ENCODE measurements at places on chromosomes 2 and 18.

- DNase-seq, result no peak
Measured at GRCh38 chr2:3309496-3310355, 67.9 kb downstream of the EIPR1 start.

DNA sequence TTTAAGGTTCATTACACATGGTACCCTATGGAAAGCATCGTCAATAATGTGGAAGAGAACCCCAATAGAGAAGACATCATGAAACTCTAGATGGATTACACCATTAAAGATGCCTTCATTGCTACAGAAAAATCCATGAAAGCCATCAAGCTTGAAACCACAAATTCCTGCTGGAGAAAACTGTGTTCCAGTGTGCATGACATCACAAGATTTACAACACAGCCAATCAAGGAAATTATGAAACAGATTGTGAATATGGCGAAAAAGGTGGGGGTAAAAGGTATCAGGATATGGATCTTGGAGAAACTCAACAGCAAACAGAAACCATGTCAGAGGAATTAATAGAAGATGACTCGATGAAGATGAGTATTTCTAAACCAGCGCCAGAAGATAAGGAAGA is 200.0 kb downstream of the SLC4A10 start:
- no peak for DNase-seq

GRCh38 chr2:62736899-62737559 is 31.5 kb downstream of the EHBP1 start:
- no peak for DNase-seq

DNA sequence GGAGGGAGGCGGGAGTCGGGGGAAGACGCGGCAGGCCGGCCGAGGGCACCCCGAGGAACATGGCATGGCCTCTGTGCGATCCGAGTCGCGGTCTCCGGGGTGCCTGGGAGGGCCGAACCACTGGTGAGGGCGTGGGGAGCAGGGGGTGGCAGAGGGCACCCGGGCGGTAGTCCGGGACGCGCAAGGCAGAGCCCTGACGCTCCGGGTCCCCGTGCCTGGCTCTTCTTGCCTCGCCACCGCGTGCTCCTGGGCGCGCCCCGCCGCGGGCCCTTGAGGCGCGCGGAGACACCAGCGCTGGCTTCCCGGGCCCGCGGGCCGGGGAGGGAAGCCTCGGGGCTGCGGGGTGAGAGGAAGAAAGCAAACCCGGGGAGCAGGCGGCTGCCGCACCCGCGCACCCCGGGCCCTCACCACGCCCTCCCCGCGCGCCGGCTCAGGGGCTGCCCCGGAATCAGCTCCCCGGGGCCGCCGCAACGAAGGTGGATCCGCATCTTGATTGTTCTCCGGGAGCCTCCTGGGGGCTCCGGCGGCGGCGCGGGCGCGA is 4.3 kb downstream of the SOX11 start:
- no peak for DNase-seq

- DNase-seq, result no peak
Measured at GRCh38 chr2:234761910-234762309, 189.9 kb upstream of the SH3BP4 start.

- DNase-seq, result no peak
Measured at GRCh38 chr2:200782251-200782650, 29.5 kb upstream of the BZW1 start.

DNA sequence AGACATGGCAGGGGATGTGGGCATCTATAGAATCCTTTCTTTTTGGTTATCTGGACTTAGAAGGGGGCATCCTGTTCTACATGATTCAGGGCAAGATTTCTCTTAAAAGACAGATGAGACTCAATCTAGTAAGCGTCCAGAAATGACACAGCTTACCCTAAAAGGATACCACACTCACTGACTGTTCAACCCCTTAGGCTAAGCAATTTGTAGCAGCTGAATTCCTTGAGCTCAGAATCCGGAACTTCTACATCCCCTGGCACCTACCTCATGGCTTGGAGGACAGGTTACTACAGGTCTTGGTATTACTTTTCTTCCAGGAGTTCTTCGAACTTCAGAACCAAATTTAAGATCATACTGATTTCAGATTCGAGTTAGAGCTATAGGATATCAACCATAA is 138.4 kb downstream of the LAMA3 start:
- no peak for DNase-seq

GRCh38 chr2:88919087-88919738 is 227.7 kb downstream of the RPIA start:
- no peak for DNase-seq

DNA sequence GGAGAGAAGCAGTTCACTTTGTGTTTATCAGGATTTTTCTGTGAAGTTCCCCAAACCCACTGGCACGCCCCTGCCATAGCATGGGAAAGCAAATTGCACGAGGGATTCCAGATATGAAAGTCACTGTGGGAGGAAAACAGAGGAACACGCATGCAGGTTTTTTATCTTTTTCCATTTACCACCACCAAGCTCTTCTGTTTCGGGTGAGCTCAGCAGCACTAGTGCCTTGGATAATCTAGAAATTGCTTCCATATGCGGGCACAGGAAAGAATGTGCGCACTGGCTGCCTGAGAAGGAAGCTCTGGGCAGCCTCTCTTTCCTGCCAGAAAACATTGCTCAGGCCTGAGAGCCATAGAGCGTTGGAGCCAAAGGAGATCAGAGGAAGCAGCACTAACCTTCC is 65.9 kb upstream of the WIPF1 start:
- peak; percentile 96 for DNase-seq

- DNase-seq, result no peak
Measured at GRCh38 chr2:98020992-98021713, 25.4 kb upstream of the TMEM131 start.

DNA sequence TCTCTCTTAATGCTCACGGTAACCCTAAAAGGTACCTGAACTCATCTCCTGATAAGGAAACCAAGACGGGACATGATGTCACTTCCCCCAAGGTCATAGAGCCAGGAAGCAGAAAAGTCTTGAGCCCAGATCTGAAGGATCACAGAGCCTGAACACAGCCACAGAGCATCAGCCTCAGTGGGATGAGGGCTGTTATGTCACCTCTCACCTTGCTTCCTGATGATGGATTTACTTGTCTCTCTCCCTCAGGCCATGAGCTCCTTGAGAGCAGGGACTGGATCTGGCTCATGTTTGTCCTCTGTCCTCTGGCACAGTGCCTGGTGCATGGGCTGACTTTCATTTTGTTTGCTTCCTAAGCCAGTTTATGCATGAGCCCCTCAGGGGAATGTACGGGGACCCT is 54.2 kb downstream of the SERTAD2 start:
- DNase-seq, result no peak

GRCh38 chr18:22132763-22133162 is 36.6 kb upstream of the GATA6 start:
- no peak for DNase-seq

- no peak for DNase-seq
Measured at GRCh38 chr2:129772190-129772579, 207.3 kb upstream of the RAB6C start.

DNA sequence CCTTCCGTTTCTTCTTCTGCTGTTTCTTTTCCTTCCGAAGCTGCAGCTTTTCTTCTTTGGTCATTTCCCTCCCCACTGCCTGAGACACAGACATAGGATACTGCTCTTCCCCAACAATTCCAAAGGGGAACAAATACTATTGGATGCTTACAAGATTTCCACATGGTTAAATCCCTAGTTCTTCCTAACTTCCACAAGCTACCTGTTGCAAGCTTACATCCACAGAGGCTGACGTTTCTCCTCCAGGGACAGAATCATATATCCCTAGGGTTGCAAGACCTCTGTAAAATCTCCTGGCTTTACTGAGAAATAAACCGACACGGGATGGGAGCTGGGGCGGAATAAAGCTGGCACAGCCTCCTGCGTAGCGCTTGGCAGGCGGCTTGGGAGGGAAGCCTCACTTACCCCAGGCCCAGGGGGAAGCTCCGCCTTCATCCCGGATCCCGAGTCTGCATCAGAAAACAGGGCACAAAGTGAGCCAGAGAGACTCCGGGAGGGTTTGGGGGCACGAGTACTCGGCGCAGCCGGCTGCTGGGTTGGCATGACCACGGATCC is 590 bp downstream of the EIF2B4 start:
- DNase-seq, result no peak

- DNase-seq, result no peak
Measured at GRCh38 chr2:116095636-116096035, 1653.2 kb downstream of the DPP10 start.

GRCh38 chr2:24421668-24422067 is 61.3 kb upstream of the ITSN2 start:
- no peak for DNase-seq

DNA sequence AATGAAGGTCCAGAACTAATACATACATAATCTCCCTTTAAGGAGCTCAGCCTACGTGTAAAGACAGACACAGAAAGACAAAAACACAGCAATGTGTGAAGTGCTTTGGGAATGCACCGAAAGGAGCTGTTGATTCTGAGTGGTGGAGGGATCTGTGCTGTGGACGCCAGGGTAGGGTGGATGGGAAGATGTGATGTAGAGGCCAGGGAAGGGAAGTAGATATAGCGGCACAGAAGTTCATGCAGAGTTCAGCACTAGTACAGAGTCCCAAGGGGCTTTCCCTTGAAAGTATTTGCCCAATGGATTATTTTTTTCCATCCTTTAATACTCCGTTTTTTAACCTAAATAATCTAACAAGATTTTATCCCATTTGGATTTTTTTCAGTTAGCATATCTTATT is 32.1 kb upstream of the DOCK10 start:
- DNase-seq, result no peak

DNA sequence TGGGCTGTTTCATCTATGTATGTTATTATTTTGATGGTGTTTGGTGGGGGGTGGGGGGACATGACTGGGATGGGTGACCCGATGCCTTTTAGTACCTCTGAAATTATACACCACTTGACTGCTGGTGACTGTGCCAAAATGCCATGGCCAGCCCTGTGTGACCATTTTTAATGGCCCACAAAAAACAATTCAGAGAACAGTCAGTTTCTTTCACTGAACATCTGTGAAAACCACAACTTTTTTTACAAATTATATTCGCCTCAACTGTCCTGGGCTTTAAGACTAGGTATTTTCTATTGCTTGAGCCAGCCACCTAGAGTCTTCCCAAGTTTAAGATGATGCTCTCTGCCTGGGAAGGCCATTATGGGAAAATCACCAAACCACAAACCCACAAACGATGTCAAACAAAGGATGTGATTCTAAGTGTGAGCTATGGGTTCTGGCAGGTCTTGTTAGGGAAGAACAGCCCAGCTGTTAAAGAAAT is 33.9 kb downstream of the FN1 start:
- DNase-seq, result peak; percentile 83

GRCh38 chr2:100831831-100832230 is 11.9 kb downstream of the NPAS2 start:
- DNase-seq, result no peak

DNA sequence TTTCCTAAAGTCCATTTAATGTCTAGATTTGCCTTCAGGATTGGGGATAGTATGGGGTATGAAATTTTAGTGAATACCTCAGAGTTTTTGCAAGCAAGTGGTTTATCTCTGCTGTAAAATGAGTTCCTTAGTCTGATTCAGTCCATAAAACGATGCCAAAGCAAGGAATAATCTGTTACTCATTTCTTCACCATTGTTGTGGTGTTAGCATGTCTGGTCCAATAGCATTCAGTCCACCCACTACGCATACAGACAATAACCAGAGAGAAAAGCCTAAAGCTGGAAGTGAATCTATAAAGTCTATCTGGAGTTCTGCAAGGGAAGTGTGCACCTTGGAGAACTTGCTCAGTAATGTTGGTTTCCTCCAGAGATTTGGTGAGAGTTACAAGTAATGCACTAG is 12.9 kb upstream of the DPP4 start:
- DNase-seq, result peak; percentile 49

DNA sequence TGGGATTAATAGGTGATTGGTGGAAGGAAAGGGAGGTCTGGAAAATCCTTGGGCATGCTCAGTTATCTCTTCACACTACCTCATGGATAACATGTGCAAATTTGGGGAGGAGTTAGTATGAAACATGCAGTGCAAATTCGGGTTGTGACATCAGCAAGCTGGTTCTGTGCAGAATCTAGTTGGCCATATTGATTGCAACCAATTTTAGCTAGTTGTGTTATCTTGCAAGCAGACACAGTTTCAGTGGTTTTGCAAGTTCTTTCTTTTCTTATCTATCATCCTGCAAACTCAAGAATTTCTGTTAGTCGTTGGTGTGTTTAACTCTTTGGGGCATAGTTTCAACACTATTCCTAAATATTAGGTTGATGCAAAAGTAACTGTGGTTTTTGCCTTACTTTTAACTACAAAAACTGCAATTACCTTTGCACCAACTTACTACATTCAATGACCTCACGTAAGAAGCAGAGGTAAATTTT is 135.4 kb downstream of the PTH2R start:
- no peak for DNase-seq

- DNase-seq, result no peak
Measured at GRCh38 chr2:206250041-206250897, 24.2 kb upstream of the ZDBF2 start.

DNA sequence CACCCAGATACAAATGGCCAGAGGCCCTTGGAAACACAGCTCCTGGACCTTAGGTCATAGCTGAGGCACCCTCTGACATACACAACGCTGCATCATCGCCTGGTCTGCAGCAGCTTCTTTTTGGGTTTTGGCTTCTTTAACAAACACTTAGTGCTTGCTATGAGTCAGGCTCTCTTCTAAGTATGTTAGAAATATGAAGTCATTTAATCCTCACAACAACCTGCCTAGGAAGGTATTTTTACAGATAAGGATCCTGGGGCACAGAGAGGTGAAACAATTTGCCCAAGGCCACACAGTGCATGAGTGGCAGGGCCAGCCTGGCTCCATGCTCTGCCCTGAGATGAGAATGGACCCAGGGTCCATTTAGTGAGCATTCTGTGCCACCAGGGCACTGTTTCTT is 96.6 kb downstream of the TMEM17 start:
- peak; percentile 4 for DNase-seq

- DNase-seq, result no peak
Measured at GRCh38 chr2:211162911-211163310, 606.5 kb downstream of the CPS1 start.

DNA sequence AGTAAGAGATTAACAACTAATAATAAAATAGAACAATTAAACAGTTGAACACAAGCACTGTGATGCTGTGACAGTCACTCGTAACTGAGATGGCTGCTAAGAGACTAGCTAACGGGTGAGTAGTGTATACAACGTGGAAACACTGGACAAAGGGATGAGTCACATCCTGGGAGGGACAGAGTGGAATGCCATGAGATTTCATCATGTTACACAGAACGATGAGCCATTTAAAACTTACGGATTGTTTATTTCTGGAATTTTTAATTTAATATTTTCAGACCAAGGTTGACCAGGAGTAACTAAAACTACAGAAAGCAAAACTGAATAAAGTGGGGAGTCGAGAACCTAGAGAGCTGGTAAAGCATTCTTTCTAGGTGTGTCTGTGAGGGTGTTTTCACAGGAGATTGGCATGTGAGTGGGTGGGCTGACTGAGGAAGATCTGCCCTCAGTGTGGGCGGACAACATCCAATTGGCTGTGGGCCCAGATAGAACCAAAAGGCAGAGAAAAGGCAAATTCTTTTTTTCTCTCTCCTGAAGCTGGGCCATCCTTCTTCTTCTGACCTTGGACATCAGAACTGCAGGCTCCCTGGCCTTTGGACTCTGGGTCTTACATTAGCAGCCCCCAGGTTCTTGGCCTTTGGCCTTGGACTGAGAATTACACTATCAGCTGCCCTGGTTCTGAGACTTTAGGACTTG is 14.6 kb downstream of the TMSB10 start:
- peak; percentile 96 for DNase-seq

- DNase-seq, result no peak
Measured at GRCh38 chr2:82780050-82780449, 1679.0 kb downstream of the SUCLG1 start.

GRCh38 chr2:224591220-224591619 is 6.1 kb upstream of the CUL3 start:
- no peak for DNase-seq
